ENCODE measurements at places on chromosomes 4 and X.
A peak's percentile ranks its signal among the peaks of the same experiment; 100 is the strongest.

DNA sequence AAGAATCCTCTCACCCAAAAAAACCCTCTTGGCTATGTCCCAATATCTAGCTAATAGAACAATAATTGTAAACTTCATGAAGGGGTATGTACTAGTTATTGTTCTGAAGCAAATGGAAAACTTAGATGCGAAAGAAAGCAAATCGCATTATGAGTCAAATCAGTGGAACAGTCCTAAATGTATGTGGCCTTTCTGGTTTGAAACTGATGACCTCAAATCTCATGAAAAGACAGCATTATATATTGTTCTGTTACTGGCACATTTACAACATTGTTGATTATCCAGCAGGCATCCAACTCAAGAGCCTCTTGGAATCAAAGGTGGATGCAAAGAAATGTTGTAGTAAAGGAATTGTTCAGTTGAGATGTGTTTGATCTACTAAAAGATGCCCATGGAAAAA lies 34.7 kb downstream of the CSN3 start:
- DNase-seq: no peak

DNA sequence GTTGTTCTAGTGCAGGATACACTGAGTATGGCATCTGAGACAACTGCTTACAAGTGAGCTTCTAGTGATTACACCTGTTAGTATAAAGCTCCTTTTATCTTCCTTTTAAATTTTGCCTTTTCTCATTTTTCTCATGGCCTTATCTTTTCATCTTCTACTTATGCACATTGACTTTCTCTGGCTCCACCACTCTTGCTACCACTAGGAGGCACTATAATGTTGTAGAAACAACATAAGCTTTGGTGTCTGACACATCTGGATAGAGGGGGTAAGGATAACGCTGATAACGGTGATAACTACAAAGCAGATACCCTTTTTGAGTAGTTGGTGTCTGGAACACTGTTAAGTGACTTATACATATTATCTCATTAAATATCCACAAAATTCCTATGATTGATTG lies 187.4 kb upstream of the TEX13C start:
- peak; percentile 67 for DNase-seq

DNA sequence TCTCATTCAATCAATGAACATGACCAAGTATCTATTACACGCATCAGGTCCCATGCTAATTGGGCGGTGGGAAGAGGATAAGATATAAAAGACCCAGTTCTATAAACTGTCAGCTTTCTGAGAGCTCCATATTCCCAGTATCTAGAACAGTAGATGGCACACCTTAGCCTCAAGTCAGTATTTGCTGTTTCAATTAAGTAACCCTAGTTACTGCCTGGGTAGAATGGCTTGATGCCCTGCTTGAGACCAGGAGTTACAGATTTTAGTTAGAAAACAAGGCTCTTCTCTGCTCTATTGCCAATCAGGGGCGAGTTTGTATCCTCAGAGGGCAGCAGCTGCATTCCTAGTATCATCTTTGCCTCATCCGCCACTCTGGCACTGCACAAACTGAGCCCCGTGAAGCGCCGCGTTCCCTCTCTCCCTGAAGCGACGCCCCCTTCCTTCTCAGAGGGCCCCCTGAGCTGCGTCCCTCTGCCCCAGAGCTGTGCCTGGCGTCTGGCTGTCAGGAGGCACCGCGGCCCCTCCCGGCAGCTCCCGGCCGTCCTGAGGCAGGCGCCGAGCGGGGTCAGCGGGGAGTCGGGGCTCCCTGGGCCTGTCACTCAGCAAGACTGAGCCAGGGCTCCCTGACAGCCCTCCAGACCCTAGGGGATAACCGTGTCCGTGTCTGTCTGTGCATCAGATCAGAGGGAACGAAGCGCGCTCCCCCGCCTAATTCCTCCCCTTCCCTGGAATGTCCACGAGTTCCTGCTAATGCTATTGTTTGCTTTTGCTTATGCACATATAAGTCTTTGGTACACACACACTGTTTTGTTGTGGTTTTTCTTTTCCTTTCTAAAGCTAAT lies 212.4 kb upstream of the TTC29 start:
- peak; percentile 30 for DNase-seq

DNA sequence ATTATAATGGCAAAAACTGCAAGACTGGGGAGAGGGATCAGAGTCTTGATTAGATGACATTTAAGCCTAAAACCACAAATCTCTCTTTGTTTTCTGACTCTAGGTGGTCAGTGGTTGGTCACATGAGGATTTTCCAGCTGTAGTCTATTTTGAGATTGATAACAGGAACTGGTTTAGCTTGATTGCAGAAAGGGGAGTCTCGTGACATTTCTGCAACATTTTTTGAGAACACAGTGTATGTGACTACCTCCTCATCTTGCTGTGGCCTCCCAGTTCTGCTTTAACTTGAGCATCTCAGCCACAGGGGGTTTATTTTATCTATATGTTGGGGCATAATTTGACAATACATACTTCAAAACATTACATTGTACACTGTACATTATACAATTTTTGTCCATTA lies 726.4 kb upstream of the MAGEB2 start:
- DNase-seq: no peak

GRCh38 chr4:17491196-17491595 lies 20.7 kb downstream of the QDPR start:
- DNase-seq: no peak

- no peak for DNase-seq
These were observed 422.0 kb upstream of the CNKSR2 start for GRCh38 chrX:20952180-20952579.

- DNase-seq: no peak
These were observed 18.6 kb upstream of the CPE start for GRCh38 chr4:165360041-165360695.

GRCh38 chr4:98166025-98166730 lies 22.9 kb upstream of the STPG2 start:
- no peak for DNase-seq

- DNase-seq: no peak
These were observed 1041.2 kb upstream of the INTU start for GRCh38 chr4:126591583-126591982.
